NCI-H1417 treated with DMSO at 0.1 percent for 48 hours (cell line): ENCODE measurements at places on chromosomes 2 and 18.
A peak's percentile ranks its signal among the peaks of the same experiment; 100 is the strongest.

DNA sequence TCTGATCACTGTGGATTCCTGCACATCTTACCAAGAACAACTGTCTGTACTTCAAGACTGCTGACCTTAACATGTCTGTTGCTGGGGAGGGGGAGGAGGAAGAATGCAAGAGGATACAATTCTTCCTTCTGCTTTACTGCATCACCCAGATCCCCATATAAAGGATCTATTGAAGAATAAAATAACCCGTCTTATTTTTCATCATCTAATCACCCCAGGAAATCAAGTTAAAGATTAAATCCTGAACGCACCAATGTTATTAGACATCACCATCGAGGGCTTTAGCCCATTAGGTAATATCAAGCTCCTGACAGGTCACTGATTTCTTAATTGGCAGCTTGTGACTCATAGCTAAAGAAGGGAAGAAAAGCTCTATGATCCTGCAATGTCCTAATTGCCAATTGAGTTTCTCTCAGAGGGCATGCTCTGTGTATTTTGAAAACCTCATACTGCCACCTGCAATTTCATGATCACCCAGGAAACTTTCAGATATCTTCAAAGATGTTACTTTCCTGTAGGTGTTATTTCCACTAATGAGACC, 75.4 kb upstream of the KCNE4 start:
- DNase-seq = no peak

- no peak for DNase-seq
Observed at GRCh38 chr2:166841152-166841551, 47.1 kb upstream of the XIRP2 start.

GRCh38 chr2:19361325-19361990, 3.0 kb upstream of the OSR1 start:
- no peak for DNase-seq

- DNase-seq = no peak
Observed at GRCh38 chr2:221555494-221555846, 16.6 kb downstream of the EPHA4 start.

GRCh38 chr2:199261239-199261638, 196.5 kb downstream of the SATB2 start:
- DNase-seq = no peak

DNA sequence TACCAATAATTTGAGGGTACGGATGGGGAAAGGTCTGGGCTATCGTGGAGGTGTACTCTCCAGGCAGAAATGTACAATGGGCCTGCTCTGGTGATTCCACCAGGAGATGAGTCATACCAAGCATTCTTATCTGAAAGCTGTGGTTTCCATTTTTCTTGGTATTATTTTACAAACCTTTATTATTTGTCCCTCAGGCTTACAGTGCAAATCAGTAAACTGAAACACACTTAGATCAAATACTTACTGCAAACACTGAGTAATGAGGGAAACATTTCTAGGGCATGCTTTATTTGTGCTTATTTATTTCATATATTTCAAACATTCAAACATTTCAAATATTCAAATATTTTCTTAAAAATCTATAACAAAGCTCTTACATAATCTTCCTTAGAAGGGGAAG, 319.8 kb downstream of the RND3 start:
- no peak for DNase-seq

- peak; percentile 14 for DNase-seq
Observed at GRCh38 chr2:207663870-207664545, 38.8 kb upstream of the METTL21A start.

GRCh38 chr2:235850771-235851551, 317.2 kb downstream of the GBX2 start:
- no peak for DNase-seq

DNA sequence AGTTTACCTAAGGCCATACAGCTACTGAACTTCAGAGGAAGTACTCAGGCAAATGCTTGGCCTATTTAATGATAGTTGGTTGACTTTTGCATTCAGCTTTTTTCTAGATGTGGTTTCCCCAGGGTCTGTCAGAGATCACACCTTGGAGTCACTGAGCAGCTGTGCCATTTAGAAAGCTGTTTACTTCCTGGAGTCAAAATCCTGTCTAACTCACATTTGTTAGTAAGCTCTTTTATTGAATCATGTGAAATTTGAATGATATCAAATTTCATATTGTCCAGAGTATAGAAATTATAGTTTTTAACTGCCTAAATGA, 7.6 kb upstream of the TRIB2 start:
- DNase-seq = no peak

GRCh38 chr2:112725545-112726457, 5.0 kb downstream of the NT5DC4 start:
- no peak for DNase-seq

GRCh38 chr2:30341500-30342267, 105.4 kb upstream of the LCLAT1 start:
- DNase-seq = no peak

DNA sequence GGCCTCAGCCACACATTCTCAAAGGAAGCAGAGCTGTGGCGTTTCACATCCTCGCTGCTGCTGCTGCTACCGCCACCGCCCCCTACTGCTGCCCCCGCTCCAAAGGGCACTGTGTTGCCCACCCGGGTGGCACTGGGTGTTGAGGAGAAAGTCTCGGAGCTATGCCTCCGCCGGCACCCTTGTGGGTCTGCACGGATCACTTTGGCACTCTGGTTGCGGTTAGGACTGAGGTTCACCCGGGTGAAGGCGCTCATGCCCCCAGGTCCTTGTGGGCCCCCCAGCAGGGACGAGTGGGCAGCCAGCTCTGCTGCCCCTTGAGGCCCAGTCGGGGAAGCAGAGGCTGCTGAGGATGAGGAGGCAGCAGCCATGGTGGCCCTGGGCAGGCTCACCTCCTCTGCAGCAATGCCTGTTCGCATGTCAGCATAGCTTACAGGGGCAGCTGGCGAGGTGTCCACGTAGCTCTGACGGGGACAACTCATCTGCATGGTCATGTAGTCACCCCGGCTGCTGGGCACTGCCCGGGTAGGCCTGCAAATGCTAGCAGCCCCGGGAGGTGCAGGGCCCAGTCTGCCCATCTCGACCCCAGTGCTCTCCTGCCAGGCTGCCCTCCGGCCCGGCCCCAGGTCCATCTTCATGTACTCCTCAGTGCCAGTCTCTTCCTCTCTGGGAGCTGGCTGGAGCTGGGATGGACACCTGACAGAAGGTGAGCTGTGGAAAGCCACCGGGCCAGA, 4.2 kb downstream of the IRS1 start:
- DNase-seq = no peak

DNA sequence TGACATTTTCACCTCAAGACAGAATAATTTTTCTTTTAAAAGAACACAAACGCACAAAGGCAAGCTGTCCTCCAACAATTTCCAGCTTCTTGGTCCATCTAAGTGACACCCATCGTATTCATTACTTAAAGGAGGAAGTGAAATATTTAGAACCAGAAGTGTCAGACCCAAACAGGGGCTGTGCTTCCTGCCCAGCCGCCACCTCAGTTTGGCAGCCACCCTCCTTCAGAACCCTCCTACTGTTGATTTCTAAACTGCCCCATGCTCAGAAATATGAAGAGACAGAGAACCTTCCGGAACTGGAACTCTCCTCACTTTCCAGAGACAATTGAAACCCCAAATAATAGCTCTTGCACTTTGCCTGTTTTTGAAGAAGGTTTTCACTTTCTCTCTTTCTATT, 734.8 kb upstream of the SALL3 start:
- no peak for DNase-seq

GRCh38 chr18:72161691-72162090, 382.5 kb downstream of the CBLN2 start:
- no peak for DNase-seq

DNA sequence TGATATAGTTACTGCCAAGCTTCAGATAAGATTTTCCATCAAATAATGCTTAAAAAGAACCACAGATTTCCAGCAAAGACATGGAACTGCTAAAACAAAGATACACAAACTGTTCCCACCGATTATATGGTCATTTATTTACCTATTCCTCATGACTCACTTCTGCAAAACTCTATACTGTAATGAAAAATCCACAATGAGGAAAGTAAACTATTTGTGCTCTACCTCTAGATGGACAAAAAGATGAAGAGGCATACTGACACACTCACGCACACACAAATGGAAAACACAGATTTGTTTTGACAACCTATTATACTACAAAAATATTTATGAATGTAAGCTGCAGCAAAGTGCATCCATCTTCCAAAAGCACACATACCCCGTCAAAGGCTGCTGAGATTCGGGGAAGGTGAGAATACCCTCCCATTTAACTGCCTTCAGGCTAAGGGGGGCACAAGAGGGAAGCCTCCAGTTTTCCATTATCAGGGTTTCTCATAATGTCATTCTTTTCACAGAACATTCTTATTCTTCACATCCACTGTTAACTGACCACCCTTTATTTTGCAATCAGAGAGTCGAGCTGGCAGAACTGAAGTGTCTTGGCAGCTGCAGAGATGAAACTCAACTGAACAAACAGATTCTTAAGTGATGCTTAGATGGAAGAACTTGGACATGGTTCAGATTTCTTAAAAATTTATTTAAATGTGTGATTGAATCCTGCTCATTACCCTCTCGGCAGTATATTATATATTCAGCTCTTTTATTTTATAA, 115.9 kb upstream of the TANK start:
- no peak for DNase-seq

DNA sequence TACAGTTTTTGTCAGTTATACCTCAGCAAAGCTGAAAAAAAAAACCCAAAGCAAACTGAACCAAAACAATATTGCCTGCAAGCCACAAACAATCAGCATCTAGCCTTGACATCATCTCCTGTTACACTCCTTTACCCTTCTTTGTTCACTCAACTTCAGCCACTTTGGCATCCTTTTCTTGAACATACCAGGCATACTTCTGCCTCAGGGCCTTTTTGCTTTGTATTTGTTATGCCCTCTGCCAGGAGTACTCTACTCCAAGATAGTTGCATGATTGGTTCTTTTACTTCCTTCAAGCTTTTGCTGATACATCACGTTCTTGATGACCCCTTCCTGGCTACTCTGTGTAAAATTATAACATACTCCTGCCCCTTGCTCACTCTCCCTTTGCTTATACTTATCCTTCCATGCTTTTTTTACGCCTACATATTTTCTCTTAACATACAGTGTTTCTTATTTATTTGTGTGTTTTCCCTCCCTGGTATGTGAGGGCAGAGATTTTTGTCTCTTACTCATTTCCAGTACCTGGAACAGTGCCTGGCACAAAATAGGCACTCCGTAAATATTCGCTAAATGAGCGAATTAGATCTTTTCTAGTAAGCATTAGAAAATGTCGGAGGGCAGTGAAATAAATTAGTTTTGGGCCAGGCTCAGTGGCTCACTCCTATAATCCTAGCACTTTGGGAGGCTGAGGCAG, 12.7 kb downstream of the ABI2 start:
- no peak for DNase-seq

DNA sequence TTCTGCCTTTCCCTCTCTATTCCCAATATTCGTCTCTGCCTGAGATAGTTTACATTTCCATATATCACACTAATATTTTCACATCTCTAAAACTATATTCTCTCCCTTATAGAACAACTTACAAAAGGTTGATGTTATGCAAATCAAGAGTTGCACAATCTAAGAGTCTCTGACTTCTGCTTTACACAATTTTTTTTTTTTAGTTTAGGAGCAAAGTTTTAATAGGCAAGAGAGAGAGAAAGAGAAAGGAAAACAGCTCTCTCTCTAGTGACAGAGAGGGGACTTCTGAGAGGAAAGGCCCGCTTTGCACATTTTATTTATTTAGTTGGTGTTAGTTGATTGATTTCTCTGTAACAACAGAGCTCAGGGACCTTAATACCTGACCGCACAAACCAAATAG, 380.2 kb downstream of the TXNL1 start:
- no peak for DNase-seq

- no peak for DNase-seq
Observed at GRCh38 chr2:27390822-27391679, 10.5 kb upstream of the ZNF513 start.
